ENCODE measurements at places on chromosomes 6 and 20.

GRCh38 chr20:19932170-19932667 is 84.9 kb upstream of the NAA20 start:
- DNase-seq = no peak

DNA sequence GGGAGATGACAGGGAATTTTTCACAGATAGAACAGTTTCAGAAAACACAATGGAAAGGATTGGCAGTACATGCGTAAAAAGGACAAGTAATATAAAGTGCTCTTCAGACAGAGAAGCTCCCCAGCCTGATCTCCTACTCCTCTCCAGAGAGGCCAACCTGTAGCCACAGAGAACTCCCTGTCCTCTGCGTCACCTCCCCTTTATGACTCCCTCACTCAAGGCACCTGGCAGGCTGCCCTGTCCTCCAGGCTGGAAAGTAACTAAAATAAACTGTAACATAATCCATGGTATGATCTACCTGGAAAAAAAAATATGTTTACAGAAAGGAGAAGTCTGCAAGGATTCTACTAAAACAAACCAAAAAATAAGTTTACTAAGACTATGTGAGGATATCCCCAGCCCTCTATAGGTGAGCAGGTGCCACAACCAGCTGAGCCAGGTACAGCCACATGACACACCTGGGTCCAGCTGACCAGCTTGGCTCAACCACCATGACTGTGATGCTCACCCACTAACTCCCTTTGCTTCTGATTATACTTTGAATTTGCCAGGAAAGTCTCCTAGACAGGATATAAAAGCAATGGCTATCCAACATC is 29.2 kb downstream of the MBOAT1 start:
- peak; percentile 61 for DNase-seq

DNA sequence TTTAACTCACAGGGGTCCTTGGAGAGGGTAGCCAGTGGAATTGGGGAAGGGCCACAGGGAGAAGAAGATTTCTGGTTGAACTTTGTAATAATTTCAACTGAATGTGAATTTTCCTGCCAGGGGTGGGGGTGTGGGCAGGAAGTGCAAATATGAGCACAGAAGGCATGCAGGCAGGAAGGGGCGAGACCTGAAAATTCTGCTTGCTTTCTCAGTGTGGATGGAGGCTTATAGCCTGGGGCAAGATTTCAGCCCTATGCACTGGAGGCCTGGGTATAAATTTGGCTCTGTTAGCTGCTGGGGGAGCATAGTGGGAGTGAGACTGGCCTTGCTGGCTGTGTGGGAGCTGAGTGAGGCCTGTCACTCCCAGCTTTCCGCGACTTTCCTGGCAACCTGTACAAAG is 54.4 kb downstream of the PERP start:
- DNase-seq = no peak

- DNase-seq = no peak
Observed at GRCh38 chr6:39590871-39591393, 134.3 kb downstream of the KIF6 start.

- no peak for DNase-seq
Observed at GRCh38 chr6:139757784-139758183, 383.3 kb upstream of the CITED2 start.

- DNase-seq = no peak
Observed at GRCh38 chr6:128164254-128164653, 263.4 kb upstream of the THEMIS start.

DNA sequence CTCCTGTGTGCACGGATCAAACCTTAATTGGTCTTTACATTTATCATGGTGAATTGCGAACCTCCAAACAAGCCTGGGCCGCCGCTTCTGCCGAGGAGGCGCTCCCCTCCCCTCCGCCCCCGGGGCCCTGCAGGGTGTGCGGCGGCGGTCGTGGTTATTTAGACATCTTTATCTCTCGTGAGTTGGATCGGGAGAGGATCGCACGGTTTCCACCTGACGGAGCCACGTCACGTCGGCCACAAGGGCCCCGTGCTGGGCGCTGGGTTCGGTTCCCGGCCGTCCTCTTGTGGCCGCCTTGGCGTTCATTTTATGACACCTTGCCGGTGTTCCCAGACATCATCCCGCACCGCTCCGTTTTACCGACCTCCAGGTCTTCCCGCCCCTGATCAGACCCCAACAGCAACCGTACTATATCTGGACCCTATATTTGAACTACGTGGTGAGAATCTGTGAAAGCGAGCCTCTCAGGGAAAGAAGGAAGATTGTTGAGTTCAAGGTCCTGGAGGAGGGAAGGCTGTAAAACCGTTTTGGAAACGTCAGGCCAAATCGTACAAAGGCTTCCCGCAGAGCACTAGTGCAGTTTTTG is 1.3 kb upstream of the CNR1 start:
- DNase-seq = no peak

DNA sequence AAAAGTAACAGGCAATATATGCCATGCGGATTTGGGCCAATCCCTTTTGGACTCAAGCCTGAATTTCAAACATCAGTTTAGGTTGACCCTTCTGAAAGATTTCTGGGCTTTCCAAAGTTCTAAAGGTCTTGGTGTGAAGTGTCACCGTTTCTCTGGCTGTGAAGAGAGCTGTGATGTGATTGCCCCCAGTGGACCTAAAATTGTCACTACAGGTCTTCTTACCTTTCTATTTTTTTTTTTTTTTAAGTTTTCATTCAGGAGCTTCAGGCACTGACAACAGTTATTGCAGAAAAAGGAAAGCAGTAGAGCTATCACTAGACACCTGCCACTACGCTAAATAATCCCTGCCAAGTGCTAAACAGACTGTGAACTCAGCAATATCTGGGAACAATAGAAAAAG is 75.7 kb upstream of the OPRM1 start:
- DNase-seq = no peak

- no peak for DNase-seq
Observed at GRCh38 chr6:21228411-21228810, 365.1 kb upstream of the SOX4 start.

Data from NCI-H1105 (cell line).